ENCODE measurements at places on chromosomes 12 and 14.

DNA sequence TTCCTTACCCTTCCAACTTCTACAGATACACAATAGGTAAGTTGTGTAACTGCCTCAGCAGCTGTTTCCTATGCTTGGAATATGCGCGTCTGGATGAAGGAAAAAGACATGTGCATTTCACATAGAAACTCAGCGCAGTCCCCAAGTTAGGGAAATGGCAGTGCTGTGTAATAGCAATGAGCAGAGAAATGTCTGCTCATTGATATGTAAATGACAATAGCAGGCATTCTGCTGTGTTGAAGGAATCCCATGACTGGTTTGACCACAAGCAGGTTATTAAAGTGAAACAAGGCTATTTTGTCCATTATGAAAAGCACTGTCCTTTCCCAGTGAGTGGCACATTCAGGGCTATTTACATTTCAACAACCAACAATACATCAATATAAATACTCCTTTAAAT is 106.6 kb downstream of the BTG1 start:
- no peak for DNase-seq

GRCh38 chr12:50569876-50570275 is 65.1 kb downstream of the DIP2B start:
- no peak for DNase-seq

GRCh38 chr12:104520242-104520900 is 63.6 kb downstream of the CHST11 start:
- DNase-seq = no peak

GRCh38 chr14:66965831-66966230 is 223.4 kb upstream of the GARIN2 start:
- no peak for DNase-seq

DNA sequence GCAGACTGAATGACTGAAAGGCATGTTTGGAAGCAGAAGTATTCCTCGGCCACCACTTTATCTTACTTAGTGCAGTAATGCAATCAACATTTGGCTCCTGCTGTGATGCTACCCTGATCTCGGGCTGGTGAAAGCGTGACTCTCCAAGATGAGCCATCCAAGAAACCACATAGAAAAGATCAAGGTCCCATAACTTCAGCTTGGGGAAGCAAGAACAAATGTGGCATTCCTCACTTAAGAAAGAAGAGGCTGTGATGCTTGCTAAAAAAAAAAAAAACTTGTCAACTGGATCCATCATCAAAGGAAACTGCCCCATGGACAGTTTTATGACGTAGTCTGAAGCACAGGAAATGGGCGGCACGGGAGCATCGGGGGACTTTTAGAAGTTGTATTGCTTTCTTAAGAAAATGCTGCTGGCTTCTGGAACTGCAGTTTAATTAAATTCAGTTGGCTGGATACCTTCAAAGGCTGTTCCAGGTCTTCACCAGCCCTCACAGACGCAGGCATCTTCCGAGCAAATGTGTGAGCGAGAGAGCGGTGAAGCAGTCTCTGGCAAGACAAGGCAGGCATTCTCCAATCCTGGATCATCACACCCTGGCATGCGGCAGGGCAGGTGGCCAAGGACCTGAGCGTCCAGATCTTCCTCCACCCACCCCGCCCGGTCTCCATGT is 38.2 kb upstream of the MAP1LC3B2 start:
- peak; percentile 48 for DNase-seq

- DNase-seq = no peak
These were observed 64.5 kb downstream of the MED13L start for GRCh38 chr12:116213014-116213413.

GRCh38 chr12:19707948-19708409 is 268.7 kb downstream of the AEBP2 start:
- DNase-seq = no peak
